ENCODE measurements at places on chromosomes 6 and 20.

- DNase-seq = no peak
Measured at GRCh38 chr6:118186672-118187567, 279.9 kb downstream of the SLC35F1 start.

GRCh38 chr6:139544701-139545057 is 170.2 kb upstream of the CITED2 start:
- no peak for DNase-seq

DNA sequence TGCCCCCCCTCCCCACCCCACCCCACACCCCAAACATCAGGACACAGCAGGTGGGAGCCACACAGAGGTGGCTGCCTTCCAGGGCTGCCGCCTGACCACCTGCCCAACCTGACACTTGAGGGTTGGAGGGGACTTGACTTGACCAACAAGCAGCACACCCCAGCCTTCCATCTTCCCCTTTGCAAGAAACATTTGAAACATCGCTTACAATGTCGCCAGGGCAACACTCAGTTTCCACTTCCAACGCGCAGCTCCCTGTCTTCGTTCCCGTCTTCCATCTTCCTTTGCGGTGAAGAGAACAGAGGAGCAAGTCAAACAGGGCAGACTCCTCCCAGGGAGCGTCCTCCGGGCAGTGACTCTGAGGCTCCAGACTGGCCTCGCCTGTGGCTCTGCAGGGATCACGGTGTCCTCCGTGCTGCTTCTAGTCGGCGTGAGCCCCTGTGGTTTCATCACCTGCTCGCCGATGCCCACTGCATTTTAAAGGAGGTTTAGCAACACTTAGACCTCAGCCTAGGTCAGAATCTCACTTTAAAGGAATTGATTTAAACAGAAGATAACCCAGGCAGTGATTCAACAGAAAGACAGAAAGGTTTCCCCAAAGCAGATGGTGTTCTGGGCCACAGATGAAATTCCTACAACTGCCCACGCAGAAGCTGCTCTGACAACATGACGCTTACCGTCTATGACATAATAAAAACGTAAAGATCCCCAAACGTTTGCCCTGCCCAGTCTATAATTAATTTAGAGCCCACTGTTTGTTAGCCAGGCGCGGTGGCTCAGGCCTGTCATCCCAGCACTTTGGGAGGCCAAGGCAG is 130.8 kb downstream of the TAF4 start:
- DNase-seq = no peak

- DNase-seq = no peak
Measured at GRCh38 chr20:20695250-20695816, 17.1 kb downstream of the RALGAPA2 start.

- DNase-seq = no peak
Measured at GRCh38 chr6:168956141-168956838, 297.4 kb downstream of the THBS2 start.

Data from HS-5 (cell line).